ENCODE measurements at places on chromosomes 4 and X. TPM values are rescaled to one million over a fixed set of nuclear protein-coding genes. Genes with fewer than 3 reads are reported as not detected.
A peak's percentile ranks its signal among the peaks of the same experiment; 100 is the strongest.

DNA sequence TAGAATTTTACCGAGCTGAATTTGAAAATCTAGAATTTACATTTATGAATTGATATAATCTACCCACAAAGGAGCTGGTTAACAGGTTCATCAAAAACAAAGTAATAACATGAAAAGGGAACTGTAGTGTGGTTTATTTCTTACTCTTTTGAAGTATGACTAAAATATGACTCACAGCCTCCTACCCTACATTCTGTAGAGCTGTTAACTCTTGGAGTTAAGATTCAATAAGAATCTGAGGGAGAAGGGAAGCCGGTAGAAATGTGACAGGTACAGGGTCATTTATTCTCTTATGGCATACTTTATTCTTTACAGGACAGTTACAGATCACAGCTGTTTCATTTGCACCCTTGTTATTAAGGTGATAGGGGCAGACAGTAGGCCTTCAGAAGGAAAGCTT, 132.2 kb upstream of the FAM47B start:
- DNase-seq, result no peak

DNA sequence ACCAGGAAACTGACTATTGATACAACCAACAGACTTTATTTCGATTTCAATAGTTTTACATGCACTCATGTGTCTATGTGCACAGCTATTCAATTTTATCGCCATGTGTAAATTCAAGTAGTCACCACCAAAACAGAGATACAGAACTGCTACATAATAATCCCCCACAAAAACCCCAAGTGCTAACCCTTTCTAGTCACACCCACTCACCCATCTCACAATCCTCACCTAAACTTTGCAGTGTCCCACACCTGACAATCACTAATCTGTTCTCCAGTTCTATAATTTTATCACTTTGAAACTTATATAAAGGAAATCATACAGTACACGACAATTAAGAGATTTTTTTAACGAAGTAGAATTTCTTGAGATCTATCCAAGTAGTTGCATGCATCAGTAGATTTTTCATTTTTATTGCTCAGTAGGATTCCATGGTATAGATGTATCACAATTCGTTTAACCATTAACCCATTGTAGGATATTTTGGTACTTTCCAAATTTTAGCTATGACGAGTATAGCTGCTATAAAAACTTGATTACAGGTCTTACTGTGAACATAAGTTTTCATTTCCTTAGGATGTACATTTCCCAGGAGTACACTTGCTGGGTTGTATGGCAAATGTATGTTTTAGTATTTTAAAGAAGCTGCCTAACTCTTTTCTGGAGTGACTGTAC, 85.9 kb downstream of the CASK start:
- no peak for DNase-seq

DNA sequence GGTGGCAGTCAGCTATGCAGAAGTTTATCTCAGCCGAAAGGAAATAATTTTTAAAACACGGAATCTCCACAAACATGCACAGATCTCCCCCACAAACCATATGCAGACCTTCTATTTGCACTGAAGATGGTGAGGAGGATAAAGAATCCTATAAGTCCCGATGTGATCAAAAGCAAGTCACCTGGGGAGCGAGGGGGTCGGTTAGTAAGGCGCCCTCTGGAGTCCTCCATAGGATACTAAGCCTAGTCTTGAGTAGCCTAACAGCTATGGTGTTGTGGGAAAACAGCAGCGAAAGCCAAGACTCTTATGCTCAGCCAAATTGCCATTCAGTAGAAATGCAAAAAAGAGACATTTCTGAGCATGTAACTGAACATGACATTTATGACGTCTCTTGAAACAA, 210.9 kb downstream of the FRMPD4 start:
- peak; percentile 31 for DNase-seq

GRCh38 chr4:30714408-30715031, 5.6 kb upstream of the PCDH7 start:
- peak; percentile 55 for DNase-seq

TRIM60 gene
- not detected for total RNA-seq

DNA sequence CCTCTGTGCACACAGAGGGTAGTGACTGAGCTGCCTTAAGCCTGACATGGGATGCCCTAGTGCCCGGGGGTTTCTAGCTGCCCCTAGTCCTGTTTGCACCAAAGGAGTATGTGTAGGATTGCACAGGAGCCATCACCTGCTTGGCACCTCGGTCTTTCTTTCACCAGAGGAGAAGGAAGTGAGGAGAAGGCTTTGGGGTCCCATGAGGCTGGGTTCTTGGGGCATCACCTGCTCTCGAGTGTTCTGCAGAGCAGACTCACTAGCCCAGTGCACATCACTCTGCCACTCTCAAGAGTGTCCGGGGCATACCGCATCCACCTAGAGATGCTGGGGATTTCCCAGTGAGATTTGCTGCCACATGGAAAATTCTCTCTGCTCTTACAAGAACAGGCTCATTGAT, 40.5 kb upstream of the GPR78 start:
- no peak for DNase-seq

TRMT2B gene
- 13.7 TPM for total RNA-seq

MAGEB10 gene
- total RNA-seq, result not detected

DDIT4L gene
- total RNA-seq, result 2.1 TPM

TRMT10A gene
- 4.6 TPM for total RNA-seq

- DNase-seq, result peak; percentile 53
These were observed 250.5 kb downstream of the TECRL start for GRCh38 chr4:64158648-64159326.

- peak; percentile 26 for DNase-seq
These were observed at the start of gene AFF2 for GRCh38 chrX:148500423-148501385. AFF2 (plus strand) TSS chrX:148500617; CDS start chrX:148501098, 481 bp downstream.

GRCh38 chr4:78477276-78477675, 74.3 kb upstream of the ANXA3 start:
- DNase-seq, result no peak

DNA sequence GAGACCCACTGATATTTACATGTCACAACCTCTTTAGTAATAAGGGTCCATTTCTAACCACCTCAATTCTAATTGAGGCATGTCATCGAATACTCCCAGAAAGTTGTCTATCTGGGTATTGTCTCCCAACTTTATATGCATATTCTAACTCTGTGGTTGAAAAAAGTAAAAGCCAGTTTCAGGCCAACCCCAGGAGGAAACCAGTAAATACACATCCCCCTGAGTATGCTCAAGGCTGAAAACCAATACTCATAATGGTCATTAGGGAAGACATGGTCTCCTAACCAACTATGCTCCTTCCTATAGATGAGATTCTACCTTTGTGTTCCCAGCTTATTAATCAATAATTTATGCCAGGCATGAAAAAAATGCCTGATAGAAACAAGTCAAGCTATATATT, 96.6 kb downstream of the SH3KBP1 start:
- DNase-seq, result no peak

MAGEA2 gene
- 0.22 TPM for total RNA-seq

DNA sequence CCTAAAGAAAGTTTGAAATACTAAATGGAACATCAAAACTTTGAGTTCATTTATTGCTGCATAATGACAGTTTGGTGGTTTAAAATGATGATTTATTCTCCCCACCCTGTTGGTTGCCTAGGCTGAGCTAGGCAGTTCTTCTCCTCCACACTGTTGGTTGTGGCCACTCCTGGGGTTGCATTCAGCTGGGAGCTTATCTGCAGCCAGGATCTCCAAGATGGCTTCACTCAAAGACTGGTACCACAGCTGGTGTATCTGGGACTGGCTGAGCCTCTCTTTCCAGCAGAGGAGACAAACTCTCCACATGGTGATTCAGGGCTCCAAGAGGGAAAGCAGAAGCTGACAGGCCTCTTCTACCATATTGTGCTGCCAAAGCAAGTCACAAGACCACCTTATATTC, 33.1 kb downstream of the MSL3 start:
- no peak for DNase-seq

DNA sequence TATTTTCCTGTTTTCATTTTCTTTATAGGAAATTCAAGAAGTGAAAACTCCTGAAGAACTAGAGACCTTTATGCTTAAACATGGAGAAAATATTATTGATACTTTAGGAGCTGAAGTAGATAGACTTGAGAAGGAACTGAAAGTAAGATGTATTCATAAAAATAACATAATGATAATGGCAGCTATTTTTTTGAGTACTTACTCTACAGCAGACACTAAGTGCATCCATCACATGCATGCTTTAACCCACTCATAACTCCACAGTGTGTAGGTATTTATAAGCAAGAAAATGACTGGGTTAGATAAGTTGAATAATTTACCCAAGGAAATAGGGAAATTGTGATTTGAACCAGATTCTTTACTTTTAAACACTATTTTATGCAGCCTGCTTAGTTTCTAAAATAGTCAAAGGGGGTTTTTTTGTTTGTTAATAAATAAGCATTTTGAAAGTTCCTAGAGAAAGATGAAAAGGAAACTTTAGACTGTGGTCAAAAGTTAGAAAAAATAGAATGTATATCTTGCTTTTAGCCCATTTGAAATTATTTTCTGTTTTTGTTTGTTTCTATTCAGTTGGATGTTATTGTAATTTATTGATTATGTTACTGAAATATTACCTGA, 74.2 kb downstream of the BEND4 start:
- no peak for DNase-seq

- no peak for DNase-seq
These were observed 92.5 kb downstream of the ANK2 start for GRCh38 chr4:113141901-113142346.

- no peak for DNase-seq
These were observed 27.0 kb upstream of the EFNB1 start for GRCh38 chrX:68801737-68802290.

DNA sequence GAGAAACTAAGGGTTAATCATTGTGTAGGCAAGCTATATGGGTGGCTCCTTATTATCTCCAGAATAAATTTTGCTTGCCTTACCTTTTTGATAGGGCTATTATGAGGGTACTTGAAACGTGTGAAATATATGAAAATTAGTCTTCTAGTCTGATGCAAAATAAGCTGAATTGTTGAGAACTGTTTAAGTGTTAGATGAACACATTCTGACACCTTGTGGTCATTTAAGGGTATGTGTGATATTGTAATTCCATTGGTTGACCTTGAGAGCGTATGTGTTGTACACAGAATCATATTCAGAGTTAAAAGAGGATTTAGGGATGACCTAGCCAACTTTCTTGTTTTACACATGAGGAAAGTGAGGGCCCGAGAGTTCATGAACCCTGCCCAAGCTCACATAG, 44.6 kb upstream of the LINC00632 start:
- no peak for DNase-seq

- DNase-seq, result no peak
These were observed 225.5 kb upstream of the ANKRD50 start for GRCh38 chr4:124937993-124938392.

TCEAL9 gene
- 24.2 TPM for total RNA-seq

- DNase-seq, result no peak
These were observed 41.5 kb upstream of the ZXDA start for GRCh38 chrX:57951666-57952319.

GRCh38 chrX:130869239-130869638, 33.8 kb downstream of the ENOX2 start:
- no peak for DNase-seq

BEX4 gene
- total RNA-seq, result 48.2 TPM

GRCh38 chr4:110512901-110513300, 36.9 kb downstream of the ENPEP start:
- no peak for DNase-seq

- DNase-seq, result no peak
These were observed 42.9 kb downstream of the ATXN3L start for GRCh38 chrX:13276991-13277390.

GRCh38 chr4:168735735-168736134, 238.9 kb downstream of the PALLD start:
- no peak for DNase-seq

- no peak for DNase-seq
These were observed 154.9 kb upstream of the BMP3 start for GRCh38 chr4:80875642-80876041.

RGN gene
- not detected for total RNA-seq

CXorf65 gene
- not detected for total RNA-seq

DNA sequence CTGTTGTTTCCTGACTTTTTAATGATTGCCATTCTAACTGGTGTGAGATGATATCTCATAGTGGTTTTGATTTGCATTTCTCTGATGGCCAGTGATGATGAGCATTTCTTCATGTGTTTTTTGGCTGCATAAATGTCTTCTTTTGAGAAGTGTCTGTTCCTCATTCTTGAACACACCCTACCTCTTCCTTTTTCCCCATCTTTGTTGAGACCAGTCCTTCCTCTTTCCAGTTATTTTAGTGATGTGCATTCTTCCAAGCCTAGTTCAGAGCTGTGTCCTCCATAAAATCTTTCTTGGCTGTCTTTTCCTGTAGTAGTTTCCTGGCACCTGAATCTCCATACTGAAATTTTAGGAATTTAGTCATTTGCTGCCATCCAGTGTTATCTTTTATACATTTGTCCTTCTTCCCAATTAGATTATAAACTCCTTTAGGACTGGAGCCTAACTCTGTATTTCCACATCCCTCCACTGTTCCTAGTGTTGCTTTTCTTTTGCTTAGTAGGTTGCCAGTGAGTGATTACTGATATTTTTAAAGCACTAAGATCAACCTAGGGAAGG, 11.4 kb downstream of the FHIP1A start:
- DNase-seq, result no peak

- no peak for DNase-seq
These were observed 130.9 kb upstream of the TET2 start for GRCh38 chr4:105015750-105016149.

DNA sequence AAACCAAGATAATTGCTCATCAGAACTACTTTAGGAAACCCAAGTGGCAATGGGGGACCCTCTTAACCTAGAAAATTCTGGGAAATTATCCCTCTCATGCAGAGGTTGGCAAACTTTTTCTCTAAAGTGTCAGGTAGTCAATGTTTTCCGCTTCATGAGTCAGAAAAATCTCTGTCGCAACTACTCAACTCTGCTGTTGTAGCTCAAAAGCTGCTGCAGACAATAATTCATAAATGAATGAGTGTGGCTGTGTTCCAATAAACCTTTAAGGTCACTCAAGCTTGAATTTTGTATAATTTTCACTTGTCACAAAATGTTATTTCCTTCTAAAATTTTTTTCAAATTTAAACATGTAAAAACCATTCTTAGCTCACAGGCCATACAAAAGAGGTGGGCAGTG, 193.4 kb upstream of the MID1 start:
- no peak for DNase-seq

TBX22 gene
- 0.81 TPM for total RNA-seq

STPG2 gene
- total RNA-seq, result 0.11 TPM

DNA sequence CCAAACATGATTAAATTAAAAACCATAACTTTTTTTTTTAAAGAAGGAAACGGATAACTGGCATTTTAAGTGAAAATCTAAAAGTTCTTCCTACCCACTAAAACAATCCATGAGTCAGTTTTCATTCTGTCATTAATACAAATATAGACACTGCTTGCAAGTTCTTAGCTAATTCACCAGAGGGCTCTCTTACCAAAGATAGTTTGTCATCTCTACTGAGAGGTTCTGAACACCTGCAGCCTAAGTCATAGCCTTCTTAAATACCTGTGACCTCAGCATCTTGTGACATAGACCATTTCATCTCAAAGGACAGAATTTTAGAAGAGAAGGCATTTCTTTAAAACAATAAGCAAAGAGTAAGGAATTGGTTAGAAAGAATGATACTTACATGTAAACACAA, 65.3 kb upstream of the FAM120C start:
- DNase-seq, result no peak

DNA sequence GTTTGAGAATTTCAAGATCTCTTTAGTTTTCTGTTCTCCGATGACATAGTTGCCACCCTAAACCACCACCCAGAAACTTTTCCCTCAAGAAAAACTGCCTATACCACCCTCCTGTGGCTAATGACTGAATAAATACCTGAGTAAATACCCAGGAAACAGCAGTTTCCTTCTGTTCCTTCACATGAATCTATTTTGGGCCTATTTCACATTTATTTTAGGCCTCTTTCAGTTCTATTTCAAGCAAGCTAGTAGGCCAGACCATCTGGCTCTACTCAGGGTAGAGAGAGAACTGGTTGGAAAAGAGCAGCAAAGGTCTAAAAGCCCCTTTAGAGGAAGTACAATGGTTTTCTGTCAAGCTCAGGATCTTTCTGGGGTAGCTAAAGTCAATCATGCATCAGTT, 23.4 kb downstream of the ARHGEF9 start:
- no peak for DNase-seq
